Aorta (tissue), 5 donors: ENCODE measurements at places on chromosomes 1 and 21. TPM values are rescaled to one million over a fixed set of nuclear protein-coding genes. Genes with fewer than 3 reads are reported as not detected.

- no peak within 1 kb of the TSS for H3K27ac ChIP-seq
- H3K27me3 ChIP-seq, result no peaks in the 10 kb centered on the region
- no peaks in the 10 kb centered on the region for H3K4me1 ChIP-seq
- peak within 1 kb of the TSS; percentile 39 for H3K4me3 ChIP-seq
- H3K36me3 ChIP-seq, result no peaks in the 10 kb centered on the region
Observed at GRCh38 chr1:26529655-26530409, at the start of gene RPS6KA1. Gene RPS6KA1, plus strand, starts transcription at chr1:26529761. Its CDS starts 160 bp downstream, at chr1:26529921.

DNA sequence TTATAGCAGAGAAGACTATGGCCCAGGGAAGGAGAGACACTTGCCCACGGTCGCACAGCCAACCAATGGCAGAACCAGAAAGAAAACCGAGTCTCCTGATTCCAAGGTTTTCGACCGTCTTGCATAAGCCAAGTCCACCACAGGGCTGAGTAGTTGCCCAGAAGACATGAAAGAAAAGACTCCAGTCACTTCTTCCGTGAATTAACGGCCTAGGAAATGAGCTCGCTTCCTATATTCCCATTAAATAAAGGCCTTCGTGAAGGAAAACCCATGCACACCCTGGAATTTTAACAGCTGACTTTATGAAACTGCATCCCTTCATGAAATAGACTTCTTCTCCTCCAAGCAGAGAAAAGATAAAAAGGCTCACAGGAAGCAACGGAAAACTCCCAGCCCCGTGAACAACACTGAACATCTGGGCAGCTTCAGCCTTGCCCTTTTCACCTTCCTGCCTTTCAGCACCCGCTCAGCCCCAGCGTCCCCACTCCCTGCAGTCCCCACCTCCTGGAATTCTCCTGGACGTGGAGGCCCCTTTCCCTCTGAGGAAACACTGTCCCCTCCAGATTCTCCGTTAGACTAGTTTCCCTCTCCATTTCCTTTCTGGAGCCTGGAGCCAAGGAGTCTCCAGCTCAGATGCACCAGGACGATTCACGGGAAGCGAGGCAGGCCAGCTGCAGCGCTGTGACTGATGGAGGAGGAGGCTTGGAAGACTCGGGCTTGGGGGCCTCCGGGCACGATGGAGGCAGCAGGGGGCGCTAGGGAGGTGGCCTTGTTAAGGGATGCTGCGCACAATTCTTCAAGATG, 2.7 kb upstream of the MYOC start:
- no peak overlapping the region for H3K4me3 ChIP-seq
- DNase-seq, result peak; percentile 93
- no peaks in the 10 kb centered on the region for H3K4me1 ChIP-seq
- no peaks in the 10 kb centered on the region for H3K27me3 ChIP-seq
- peak overlapping the region; percentile 98 for H3K27ac ChIP-seq

Gene RGS13
- 2.9 TPM for polyA plus RNA-seq

DNA sequence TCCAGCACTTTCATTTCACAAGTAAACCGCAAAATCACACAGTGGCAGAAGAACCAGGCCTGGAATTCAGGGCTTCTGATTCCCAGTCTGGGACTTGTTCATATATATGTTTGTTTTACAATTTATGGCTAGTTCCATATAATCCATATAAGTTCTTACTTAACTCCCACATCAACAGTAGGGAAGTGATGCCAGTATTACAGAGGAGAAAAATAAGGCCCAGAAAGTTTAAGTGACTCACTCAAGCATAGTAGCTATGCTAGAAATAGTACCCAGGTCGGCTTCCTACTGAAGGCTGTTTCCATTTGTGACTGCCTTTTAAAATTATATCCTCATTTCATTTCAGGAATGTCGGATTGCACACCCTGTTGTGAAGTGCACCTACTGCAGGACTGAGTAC, 1.4 kb downstream of the FAM76A start:
- no peak for DNase-seq
- no peaks in the 10 kb centered on the region for H3K27me3 ChIP-seq
- H3K4me1 ChIP-seq, result no peaks in the 10 kb centered on the region
- H3K4me3 ChIP-seq, result no peak overlapping the region
- no peaks in the 10 kb centered on the region for H3K36me3 ChIP-seq
- no peak overlapping the region for H3K27ac ChIP-seq

Gene SLC30A7
- 5.3 TPM for polyA plus RNA-seq
